Uterus (tissue), 4 donors: ENCODE measurements at places on chromosomes 2 and 18.

- no peak for DNase-seq
Measured at GRCh38 chr2:104658904-104659591, 194.9 kb upstream of the POU3F3 start.

DNA sequence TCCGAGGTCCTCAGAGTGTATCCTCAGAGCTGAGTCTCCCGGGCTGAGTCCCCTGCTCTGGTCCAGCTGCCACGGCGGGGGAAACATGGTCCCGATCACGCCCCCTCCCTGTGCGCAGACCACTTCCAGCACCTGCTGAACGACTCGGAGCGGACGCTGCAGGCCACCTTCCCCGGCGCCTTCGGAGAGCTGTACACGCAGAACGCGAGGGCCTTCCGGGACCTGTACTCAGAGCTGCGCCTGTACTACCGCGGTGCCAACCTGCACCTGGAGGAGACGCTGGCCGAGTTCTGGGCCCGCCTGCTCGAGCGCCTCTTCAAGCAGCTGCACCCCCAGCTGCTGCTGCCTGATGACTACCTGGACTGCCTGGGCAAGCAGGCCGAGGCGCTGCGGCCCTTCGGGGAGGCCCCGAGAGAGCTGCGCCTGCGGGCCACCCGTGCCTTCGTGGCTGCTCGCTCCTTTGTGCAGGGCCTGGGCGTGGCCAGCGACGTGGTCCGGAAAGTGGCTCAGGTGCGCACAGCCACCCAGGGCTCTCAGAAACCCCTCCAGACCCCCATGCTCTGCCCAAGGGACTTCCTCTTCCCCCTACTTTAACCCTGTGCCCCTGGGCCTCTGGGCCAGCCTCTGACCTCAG is 26.7 kb downstream of the GPC1 start:
- DNase-seq, result peak; percentile 13

DNA sequence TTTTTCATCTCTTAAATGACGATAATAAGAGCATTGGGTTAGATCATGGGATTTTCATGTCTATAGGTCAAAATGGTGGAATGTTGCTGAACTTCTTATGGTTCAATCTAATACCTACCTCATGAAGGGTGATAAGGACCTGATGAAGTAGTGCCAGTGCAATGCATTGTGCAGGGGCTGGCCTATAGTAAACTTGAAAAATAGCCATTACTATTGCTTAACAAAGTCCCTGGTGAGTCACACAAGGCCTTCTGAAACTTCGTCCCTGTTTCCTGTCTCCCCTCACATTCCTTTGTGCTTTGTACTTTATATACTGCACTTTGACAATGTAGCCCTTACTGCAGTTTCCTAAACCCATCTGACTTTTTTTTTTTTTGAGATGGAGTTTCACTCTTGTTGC is 515.9 kb downstream of the SLC4A3 start:
- no peak for DNase-seq

- no peak for DNase-seq
Measured at GRCh38 chr2:2688254-2688653, 357.2 kb upstream of the MYT1L start.

GRCh38 chr2:173400760-173401159 is 46.1 kb downstream of the CDCA7 start:
- DNase-seq, result no peak

- no peak for DNase-seq
Measured at GRCh38 chr2:235497096-235497495, 3.3 kb downstream of the AGAP1 start.

- no peak for DNase-seq
Measured at GRCh38 chr18:66210875-66211274, 393.0 kb downstream of the CDH19 start.

- no peak for DNase-seq
Measured at GRCh38 chr2:200125444-200126284, 170.3 kb downstream of the MAIP1 start.

GRCh38 chr2:168196764-168197180 is 50.6 kb downstream of the STK39 start:
- DNase-seq, result no peak

DNA sequence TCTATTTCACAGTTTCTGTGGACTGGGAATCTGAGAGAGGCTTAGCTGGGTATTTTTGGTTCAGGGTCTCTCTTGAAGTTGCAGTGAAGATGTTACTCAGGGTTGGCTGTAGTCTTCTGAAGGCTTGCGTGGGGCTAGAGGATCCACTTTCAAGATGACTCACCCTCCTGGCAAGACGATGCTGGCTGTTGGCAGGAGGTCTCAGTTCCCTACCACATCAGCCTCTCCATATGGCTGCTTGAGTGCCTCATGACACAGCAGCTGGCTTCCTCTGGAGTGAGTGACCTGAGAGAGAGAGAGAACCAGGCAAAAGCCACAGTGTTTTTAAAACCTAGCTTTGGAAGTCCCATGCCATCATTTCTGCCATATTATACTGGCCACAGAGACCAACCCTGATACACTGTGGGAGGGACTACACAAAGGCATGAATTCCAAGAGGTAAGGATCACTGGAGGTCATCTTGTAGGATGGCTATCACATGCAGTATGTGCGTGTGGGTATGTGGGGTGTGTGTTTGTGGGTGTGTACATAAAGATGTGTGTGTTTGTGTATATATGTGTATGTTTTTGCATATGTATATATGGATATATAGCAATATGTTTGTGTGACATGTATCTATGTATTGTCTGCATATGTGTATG is 25.1 kb downstream of the DNPEP start:
- DNase-seq, result no peak

DNA sequence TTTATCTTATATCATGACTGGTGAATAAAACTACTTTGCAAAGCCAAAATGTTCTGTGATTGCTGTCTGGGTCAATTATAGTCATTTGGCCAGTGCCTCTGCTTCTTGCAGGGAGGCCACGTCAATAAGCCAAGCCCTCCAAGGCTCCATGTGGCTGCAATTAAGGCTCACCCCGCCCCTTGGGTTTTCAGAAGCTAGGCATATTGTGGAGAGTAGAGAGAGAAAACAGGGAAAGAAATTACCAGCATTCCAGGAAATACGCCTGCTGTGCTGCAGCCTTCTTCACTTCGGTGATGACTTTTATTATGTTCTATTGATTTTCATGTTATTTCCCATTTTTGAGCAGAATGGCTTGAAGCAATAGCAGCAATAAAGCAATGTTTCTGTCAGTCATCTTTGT is 319.7 kb downstream of the SOX11 start:
- no peak for DNase-seq

- no peak for DNase-seq
Measured at GRCh38 chr2:169046440-169047151, 15.5 kb upstream of the ABCB11 start.

DNA sequence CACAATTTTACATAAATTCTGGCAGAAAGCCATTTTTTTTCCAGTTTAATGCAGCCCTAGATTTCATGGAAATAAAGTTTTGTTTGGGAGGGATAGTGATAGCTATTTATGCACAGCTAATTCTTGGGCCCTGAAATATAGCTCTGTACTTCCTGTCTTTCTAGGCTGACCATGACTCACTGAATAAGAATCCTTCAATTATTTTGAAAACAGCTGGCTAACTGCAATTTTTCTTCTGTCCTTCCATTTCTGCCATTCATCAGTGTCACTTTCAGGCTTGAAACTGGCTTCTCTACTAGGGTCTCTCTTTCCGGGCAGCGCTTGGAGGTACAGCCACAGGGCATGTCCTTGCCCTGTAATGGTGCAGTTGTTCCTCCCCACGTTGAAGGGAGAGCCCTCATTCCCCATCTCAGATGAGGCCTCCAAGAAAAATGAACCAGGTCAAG is 97.1 kb upstream of the TMEM178A start:
- DNase-seq, result no peak

GRCh38 chr18:14074187-14074586 is 58.0 kb downstream of the ZNF519 start:
- DNase-seq, result no peak

- DNase-seq, result no peak
Measured at GRCh38 chr2:137208431-137208891, 443.1 kb downstream of the THSD7B start.

GRCh38 chr2:3025984-3026383 is 351.6 kb downstream of the EIPR1 start:
- no peak for DNase-seq

GRCh38 chr2:15169326-15170069 is 391.6 kb downstream of the NBAS start:
- no peak for DNase-seq

DNA sequence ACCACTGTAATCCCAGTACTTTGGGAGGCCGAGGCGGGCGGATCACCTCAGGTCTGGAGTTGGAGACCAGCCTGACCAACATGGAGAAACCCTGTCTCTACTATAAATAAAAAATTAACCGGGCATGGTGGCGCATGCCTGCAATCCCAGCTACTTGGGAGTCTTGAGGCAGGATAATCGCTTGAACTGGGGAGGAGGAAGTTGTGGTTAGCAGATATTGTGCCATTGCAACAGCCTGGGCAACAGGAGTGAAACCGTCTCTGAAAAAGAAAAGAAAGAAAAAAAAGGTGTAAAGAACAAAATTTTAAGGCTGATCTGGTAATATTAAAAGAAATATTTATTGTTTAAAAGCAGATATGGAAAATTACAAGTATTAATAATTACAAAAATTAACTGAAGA is 29.7 kb downstream of the ZNF804A start:
- no peak for DNase-seq

GRCh38 chr2:199462956-199463692 is 5.4 kb upstream of the SATB2 start:
- DNase-seq, result no peak

GRCh38 chr2:200408428-200409316 is 101.2 kb downstream of the KCTD18 start:
- no peak for DNase-seq

- no peak for DNase-seq
Measured at GRCh38 chr18:21930177-21930576, 189.6 kb downstream of the MIB1 start.

DNA sequence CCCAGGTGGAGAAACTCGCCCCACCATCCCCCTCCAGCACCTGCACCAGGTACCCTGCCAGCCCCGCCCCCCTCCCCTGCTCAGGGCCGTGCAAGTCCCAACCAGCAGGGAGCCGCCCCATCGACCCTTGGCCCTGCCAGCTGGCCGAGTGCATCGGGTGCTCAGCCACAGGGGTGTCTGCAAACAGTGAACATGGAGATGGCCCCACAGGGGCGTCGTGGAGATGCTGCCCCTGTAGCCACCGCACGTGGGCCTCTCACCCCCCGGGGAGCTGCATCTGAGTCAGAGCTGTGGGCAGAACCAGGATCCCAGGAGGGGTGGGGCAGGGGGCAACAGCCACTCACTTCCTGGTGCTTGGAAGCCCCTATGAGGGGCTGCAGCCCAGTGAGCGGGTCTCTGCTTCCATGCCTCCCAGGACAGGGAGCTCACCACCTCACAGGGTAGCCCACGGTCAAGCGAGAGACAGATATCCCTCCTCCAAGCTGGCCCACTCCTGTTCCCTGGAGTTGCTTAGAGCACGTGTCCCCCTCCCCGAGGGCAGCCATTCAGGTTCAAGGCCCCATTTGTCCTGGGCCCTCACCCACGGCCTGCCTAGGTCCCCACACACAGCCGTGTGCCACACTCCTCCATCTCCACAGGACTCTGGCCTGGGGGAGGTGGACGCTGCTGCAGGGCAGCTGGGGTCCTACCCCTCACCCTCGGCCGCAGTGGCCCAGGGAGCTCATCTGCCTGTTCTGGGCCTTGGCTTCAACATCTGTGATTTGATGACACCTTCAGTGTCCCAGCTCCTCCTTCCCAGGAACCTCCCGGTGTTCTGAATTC is 1.1 kb upstream of the MAB21L4 start:
- no peak for DNase-seq

DNA sequence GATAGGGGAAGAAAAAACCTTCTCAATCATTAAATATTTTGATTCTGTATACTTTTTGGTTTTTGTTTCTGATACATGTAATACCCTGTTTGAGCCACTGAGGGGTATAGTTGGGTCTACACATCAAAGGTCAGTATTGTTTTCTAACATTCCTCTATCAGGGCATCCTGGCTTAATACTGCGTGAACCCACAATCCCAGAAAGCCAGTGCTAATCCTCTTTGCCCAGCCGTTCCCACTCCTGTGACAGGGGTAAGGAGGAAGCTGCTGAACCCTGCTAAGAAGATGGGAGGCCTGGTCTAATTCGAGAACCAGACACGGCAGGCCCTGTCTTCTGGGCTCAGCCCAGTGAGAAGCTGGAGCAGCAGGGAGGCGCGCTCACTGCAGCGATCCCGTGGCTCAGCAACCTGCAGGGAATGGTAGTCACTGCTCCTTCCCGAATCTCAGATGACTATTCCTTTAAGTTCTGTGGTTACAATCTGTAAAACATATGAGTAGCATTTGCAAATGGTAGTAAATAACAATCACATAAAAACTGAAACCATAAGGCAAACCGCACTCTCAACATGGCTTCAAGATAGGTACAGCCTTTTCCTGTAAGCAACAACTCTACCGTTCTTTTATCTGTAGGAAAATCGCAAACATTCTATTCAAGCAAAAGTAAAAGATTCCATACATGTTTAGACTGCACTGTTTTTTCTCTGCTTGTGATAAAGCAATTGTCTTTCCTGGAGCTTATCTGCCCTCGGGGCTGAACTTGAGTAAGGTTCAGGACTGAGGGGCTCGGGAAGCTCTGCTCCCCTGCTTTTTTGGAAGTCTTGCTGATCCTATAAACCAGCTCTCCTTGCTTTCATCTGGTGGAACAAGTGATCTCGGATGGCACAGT is 87.0 kb downstream of the EPB41L3 start:
- no peak for DNase-seq

DNA sequence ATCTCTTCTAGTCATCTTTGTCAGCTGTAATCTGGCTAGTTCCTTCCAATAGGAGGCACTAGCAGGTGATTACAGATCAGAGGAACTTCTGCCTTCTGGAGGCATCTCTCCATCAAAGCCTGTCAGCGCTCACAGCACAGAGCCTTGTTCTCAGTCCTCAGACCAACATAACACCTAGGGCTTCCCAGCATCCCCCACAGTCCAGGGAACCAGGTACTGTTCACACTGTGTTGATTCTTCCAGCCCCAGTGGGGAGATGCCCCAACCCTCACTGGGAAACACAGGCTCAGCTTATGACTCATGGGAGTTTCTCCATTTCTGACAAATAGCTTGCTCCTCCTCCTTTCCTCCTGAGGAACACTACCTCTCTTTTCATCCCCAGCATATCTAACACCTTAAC is 601.7 kb downstream of the CBLN2 start:
- DNase-seq, result no peak

DNA sequence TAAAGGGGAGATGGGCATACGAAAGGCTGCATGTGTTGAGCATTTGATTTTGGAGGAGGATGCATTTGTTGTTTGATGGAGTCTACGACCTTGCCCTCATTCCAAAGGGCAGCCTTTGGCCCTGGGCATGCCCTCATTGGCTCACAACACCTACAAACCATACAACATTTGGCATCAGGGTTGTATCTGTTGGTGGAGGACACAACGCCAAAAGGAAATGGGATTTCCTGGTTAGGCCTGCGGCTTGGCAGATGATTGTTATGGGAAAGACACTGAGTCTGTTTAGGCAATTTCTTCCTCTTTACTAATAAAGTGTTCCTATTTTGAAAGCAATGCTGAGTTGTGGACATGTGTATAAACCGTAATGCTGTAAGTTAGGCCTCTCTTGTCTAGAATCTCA is 246.9 kb downstream of the LDLRAD4 start:
- no peak for DNase-seq

DNA sequence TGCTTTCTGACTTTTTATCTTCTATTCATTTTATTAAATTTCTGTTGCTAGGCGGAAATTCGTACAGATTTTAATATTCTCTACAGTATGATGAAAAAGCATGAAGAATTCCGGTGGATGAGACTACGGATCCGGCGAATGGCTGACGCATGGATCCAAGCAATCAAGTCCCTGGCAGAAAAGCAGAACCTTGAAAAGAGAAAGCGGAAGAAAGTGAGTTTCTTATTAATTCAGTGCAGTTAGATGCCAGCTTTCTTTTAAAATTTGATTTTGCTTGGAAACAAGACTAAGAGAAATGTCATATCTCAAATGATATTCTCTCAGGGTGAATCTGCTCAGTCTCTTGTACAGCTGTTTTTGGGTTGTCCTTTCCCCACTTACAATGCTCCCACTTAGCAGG is 84.3 kb downstream of the MGAT5 start:
- no peak for DNase-seq
